Hepatocyte (in vitro differentiated cells): ENCODE measurements at places on chromosomes 16 and 17. TPM values are rescaled to one million over a fixed set of nuclear protein-coding genes. Genes with fewer than 3 reads are reported as not detected.

GRCh38 chr16:82004601-82005000 is 6.7 kb downstream of the SDR42E1 start:
- no peak for DNase-seq
- H3K27ac ChIP-seq: no peak overlapping the region
- H3K4me3 ChIP-seq: no peak overlapping the region
- no peaks in the 10 kb centered on the region for H3K4me1 ChIP-seq

The NPIPB4 gene
- 16.0 and 26.1 TPM in 2 replicates for total RNA-seq

- no peaks in the 10 kb centered on the region for H3K27me3 ChIP-seq
- no peaks in the 10 kb centered on the region for H3K36me3 ChIP-seq
- peak overlapping the region; percentile 95 for H3K27ac ChIP-seq
Measured at GRCh38 chr17:77472468-77473310, 331.9 kb downstream of the SEC14L1 start.

The PERCC1 gene
- total RNA-seq: 2.0 and 2.5 TPM in 2 replicates

DNA sequence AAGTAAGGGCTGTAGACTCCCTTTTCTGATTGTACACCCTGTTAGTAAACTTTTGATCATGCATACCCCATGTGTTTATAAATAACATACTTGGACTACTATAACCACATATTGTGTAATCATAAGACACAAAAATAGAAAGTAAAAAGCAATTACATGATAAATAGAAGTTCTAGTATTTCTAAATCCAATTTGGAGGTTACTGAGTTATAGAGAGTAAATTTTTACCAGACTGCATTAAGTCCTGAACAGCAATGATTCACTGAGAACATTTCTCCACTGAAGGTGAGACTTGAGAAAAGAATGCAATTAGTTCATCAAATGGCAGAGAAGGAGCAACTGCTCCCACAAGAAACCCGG is 7.7 kb upstream of the TBKBP1 start:
- no peaks in the 10 kb centered on the region for H3K36me3 ChIP-seq
- H3K4me3 ChIP-seq: no peak overlapping the region
- DNase-seq: no peak
- H3K27me3 ChIP-seq: no peaks in the 10 kb centered on the region

GRCh38 chr17:78962345-78962983 is 17.3 kb downstream of the LGALS3BP start:
- no peaks in the 10 kb centered on the region for H3K36me3 ChIP-seq
- peak; percentile 82 for DNase-seq
- no peaks in the 10 kb centered on the region for H3K27me3 ChIP-seq
- H3K27ac ChIP-seq: peak overlapping the region; percentile 88
- peaks cover 23% of the 10 kb centered on the region for H3K4me1 ChIP-seq

DNA sequence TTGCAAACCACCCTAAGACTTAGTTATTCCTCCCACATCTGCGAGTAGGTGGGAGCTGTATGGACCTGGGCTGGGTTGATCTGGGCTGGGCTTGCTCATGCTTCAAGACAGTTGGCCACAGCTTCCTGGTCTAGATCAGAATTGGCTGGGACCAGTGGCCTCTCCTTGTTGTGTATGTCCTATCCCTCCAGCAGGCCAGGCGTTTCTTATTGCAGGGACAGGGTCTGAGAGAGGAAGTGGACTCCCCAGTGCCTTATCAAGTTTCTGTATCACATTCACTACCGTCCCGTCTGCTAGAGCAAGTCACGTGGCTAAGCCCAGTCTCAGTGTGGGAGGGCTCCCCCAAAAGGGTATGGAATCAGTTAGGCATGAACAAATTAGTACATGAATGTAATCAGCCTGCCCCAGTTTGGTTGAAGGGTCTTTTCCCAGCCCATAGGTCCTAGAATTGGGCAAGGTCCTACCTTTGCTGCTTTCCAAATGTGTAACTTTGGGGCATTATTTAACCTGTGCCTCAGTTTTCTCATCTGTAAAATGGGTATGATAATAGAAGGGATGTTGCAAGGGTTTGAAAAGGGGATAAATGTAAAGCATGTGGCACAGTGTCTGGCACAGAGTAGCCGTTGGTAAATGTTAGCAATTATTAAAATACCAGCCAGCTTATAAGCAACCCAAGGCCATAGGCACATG is 36.0 kb downstream of the NKD1 start:
- DNase-seq: no peak
- peaks cover 6% of the 10 kb centered on the region for H3K4me1 ChIP-seq
- H3K27ac ChIP-seq: no peak overlapping the region
- no peak overlapping the region for H3K4me3 ChIP-seq
- no peaks in the 10 kb centered on the region for H3K27me3 ChIP-seq

The PNMT gene
- total RNA-seq: 51.9 and 64.5 TPM in 2 replicates

GRCh38 chr17:81230043-81230820 is 7.5 kb upstream of the CEP131 start:
- H3K36me3 ChIP-seq: no peaks in the 10 kb centered on the region
- H3K27me3 ChIP-seq: no peaks in the 10 kb centered on the region
- no peak for DNase-seq
- H3K4me3 ChIP-seq: no peak overlapping the region
- no peak overlapping the region for H3K27ac ChIP-seq

DNA sequence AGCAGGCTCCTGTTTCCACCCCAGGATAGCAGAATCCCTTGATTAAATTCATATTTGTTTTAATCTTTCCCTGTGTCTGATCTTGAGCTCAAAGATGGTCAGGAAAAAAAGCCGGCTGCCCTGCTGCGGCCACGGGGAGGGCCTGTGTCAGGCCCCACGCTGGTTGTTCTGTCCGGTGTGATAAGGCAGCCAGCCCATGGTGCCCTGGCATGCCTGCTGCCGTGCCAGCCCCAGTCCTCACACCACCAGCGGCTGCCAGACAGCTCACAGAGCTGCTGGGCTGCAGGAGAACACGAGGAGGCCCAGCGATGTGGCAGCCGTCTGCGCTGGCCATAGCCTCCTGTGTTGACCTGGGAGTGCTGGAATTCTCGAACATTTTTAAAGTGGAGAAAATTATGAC is 34.7 kb upstream of the BRD7 start:
- H3K36me3 ChIP-seq: no peaks in the 10 kb centered on the region
- no peak overlapping the region for H3K4me3 ChIP-seq
- H3K4me1 ChIP-seq: no peaks in the 10 kb centered on the region
- DNase-seq: no peak
- H3K27ac ChIP-seq: no peak overlapping the region

DNA sequence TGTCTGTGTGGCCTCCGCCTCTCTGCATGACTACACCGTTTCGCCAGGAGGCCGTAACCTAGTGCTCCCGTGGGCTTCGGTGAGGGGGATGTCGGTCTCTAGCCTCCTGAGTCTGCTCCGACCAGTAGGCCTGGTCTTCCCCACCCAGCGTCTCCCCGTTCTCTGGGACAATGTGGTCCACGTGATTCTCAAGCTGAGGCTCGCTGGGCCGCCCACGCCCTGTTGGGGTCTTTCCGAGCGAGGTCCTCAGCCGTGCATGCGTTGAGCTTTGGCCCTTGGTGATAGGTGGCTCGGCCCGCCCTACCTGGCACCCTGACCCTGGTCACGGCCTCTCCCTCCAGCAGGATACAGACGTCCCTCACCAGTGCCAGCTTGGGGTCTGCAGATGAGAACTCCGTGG is 30.9 kb downstream of the TSC2 start:
- H3K36me3 ChIP-seq: no peaks in the 10 kb centered on the region
- H3K27me3 ChIP-seq: no peaks in the 10 kb centered on the region
- no peak overlapping the region for H3K27ac ChIP-seq
- DNase-seq: no peak

The RCVRN gene
- total RNA-seq: 0.07 TPM in 1 of 2 replicates, not detected in the other

DNA sequence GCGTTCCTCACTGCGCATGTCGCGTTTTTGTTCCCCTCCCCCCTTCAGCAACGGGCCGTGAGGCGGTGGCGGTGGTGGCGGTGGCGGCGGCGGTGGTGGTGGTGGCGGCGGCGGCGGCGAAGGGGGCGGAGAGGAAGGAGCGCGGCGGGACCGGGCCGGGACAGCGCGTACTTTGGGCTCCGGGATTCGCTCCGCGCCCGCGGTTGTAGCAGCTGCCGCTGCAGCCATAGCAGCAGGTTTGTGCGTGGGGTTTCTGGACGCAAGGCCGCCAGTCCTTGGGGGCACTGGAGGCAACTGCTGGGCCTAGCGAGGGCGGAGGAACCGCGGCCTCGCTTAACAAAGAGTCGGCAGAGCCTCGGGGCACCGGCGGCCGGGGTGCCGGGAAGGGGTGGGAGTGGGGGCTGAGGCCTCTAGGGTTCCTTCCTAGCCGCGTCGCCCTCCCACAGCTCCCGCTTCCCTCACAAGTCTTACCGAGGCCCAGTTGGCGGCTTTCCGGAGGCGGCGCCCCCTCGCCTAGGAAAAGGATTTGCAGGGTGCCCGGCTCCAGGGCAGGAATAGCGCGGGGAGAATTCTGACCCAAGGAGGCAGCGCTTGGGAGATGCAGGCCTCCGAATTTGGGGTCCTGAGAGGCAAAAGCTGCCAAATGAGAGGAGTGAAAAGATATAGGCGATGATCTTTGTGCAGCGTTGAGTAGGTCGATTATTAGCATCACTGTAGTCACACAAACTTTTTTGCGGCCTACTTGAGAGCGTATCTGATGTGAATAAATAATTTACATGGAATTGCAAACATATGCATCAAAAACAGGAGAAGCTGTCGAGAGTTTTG is at the start of gene DDX42:
TSS of gene DDX42 (plus strand) at position 30 of the 828 bp plus-strand sequence. CDS start 12,880 bp downstream, outside the sequence.
- DNase-seq: peak; percentile 80
- H3K36me3 ChIP-seq: no peaks in the 10 kb centered on the region
- peak within 1 kb of the TSS; percentile 96 for H3K27ac ChIP-seq
- H3K4me3 ChIP-seq: peak within 1 kb of the TSS; percentile 61
- H3K4me1 ChIP-seq: peaks cover 6% of the 10 kb centered on the region

GRCh38 chr16:84281074-84281473 is 13.6 kb upstream of the WFDC1 start:
- no peak overlapping the region for H3K4me3 ChIP-seq
- no peak overlapping the region for H3K27ac ChIP-seq
- H3K4me1 ChIP-seq: peaks cover 13% of the 10 kb centered on the region
- no peak for DNase-seq

The CUEDC1 gene
- 9.3 and 11.6 TPM in 2 replicates for total RNA-seq
